Stimulated activated CD8-positive, alpha-beta memory T cell treated with anti-CD3 and anti-CD28 coated beads, Interleukin-15, amount 100 ng/mL, for 4 hours (primary cell): ENCODE measurements at places on chromosomes 16 and 17.

GRCh38 chr16:8935989-8936388, 27.7 kb downstream of the USP7 start:
- no peak for DNase-seq

DNA sequence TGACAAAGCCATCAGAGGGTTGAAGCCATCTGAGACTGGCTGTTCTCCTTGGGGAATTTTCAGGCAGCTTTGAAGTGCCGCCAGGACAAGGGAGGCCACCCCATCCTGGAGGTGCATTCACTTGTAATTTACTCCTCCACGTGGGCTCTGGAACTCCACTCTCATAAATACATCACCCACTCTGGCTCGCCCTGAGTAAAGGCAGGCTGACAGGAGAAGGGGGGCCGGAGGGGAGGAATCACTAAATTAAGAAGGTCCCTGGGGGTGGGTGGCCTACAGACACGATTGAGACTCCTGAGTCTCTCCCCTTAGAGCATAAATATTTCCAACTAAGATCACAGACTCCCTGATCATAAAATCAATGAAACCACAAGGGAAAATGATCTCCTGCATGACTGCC, 56.3 kb upstream of the HNF1B start:
- no peak for DNase-seq

- DNase-seq = no peak
Observed at GRCh38 chr17:41986634-41987033, 20.0 kb downstream of the CNP start.

GRCh38 chr17:70313086-70313852, 143.9 kb downstream of the KCNJ2 start:
- DNase-seq = no peak

GRCh38 chr17:69853541-69854224, 221.3 kb upstream of the KCNJ16 start:
- DNase-seq = no peak

DNA sequence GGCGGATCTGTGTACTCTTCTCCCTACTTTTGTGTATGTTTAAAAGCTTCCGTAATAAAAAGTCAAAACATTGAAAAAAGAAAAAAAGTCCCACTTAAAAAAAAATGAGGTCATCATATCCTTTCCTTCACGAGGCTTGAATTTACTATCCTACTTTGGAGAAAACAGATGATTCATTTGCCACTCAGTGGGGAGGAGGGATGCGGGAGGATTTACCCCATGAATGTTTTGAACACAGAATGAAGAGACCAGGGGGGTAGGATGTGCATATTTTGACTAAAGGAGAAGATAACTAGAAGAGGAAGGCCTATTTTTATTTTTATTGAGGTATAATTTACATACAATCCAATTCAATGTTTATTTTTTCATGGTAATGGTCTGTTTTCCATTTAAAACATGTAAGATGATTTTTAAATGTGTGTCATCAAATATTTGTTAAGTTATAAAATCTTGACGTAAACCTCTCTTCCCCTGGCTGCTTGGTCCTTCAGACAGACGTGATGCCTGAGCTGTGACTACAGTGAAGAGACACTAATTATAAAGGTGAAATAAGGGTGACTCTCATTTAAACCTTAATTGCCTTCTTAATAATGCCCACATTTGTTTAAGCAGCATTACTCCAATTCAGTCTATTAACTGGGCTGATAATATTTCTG, 135.4 kb upstream of the AXIN2 start:
- DNase-seq = no peak

DNA sequence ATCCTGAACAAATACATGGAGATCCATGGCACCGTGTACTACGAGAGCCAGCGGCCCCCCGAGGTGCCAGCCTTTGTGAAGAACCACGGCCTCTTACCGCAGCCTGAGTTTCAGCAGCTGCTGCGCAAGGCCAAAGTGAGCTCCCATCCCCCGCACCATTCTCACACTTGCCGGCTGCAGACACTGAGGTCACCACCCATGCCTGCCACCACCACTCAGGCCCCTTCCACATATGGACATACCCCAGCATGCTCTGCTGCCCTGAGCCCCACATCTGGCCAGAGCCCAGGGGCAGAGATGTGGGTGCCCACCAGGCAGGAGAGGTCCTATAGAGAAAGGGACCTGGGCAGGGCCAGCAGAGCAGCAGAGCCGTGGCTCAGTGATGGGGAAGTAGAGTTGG, 69.8 kb downstream of the MGAT5B start:
- no peak for DNase-seq

- no peak for DNase-seq
Observed at GRCh38 chr17:80360396-80360795, 54.6 kb upstream of the ENDOV start.

GRCh38 chr17:33674685-33675084, 381.6 kb upstream of the ASIC2 start:
- no peak for DNase-seq
